CD4-positive, alpha-beta T cell treated with Interleukin-2 at 100 ng/mL for 4 hours (primary cell): ENCODE measurements at places on chromosomes 2 and 18.
A peak's percentile ranks its signal among the peaks of the same experiment; 100 is the strongest.

- DNase-seq = no peak
Measured at GRCh38 chr2:237649541-237650454, 22.4 kb downstream of the LRRFIP1 start.

GRCh38 chr18:70337139-70337972, 48.5 kb downstream of the SOCS6 start:
- DNase-seq = no peak

DNA sequence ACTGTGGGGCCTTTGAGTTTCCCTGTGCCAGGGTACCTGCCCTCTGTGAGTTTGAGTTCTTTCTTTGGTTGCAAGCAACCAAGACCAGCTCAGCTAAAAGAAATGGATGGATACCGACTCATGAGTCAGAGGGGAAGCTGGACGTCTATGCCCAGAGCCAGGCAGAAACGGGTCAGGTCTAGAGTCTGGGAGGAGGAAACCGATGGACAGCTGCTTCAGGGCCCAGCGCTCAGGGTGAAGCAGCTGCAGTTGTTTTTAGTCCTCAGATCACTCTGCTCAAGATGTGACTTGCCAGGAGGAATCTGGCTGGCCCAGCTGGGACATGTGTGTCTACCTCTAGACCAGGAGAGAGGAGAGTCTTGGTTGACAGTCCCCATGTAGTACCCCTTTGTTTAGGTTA, 10.1 kb upstream of the TYMS start:
- no peak for DNase-seq

GRCh38 chr2:27145682-27146081, 3.1 kb upstream of the TCF23 start:
- no peak for DNase-seq

DNA sequence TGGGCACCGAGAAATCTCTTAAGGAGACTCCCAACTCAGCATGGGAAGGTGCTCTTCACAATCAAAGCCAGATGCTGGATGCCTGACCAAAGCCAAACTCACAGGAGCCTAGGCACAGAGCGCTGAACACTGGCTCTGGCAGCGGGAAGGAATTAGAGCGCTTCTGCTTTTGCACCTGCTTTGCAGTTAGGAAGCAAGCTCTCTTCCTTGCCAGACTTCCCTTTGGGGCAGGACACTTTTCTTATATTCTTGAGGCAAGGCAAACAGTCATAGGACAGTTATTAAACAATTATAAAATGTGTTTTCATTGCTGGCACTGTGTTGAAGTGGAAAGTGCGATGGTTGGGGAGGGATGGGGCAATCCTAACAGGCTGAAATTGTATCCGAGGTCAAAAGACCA, 79.6 kb upstream of the DNMT3A start:
- DNase-seq = no peak

DNA sequence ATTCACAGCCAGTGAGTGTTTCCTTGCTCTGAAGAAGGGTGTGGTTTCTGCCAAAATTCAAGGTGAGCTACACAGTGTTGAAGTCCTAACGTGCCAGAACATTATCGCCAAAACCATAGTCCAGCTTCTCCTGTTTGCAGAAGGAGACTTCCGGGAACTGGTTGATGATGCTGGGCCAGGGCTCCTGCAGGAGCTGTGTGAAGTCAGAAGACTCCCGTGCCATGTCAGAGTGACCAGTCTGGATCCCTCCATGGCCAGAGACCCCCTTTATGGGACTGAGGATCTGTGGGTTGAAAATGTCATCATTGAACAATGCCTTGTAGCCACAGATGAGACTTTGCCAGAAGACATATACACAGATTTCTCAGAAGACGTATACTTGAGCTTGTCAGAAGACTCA, 96.0 kb upstream of the RAB12 start:
- DNase-seq = no peak

DNA sequence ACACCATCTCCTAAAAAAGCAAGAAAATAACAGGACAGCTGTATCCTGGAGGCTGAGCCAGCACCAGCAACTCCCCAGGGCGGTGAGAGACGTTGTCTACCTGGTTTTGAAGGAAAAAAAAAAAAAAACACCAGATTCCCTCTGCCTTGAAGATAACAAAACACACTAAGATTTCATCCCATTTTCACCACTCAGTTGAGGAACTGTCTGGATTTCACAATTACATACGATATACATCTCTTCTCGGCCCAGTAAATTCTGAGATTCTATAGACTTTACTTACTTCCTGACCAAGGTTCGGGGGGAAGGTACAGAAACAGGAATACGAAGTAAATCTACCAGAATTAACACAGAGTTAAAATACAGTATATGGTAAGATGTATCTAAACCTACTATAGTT, 8.5 kb downstream of the ZNF516 start:
- DNase-seq = no peak

DNA sequence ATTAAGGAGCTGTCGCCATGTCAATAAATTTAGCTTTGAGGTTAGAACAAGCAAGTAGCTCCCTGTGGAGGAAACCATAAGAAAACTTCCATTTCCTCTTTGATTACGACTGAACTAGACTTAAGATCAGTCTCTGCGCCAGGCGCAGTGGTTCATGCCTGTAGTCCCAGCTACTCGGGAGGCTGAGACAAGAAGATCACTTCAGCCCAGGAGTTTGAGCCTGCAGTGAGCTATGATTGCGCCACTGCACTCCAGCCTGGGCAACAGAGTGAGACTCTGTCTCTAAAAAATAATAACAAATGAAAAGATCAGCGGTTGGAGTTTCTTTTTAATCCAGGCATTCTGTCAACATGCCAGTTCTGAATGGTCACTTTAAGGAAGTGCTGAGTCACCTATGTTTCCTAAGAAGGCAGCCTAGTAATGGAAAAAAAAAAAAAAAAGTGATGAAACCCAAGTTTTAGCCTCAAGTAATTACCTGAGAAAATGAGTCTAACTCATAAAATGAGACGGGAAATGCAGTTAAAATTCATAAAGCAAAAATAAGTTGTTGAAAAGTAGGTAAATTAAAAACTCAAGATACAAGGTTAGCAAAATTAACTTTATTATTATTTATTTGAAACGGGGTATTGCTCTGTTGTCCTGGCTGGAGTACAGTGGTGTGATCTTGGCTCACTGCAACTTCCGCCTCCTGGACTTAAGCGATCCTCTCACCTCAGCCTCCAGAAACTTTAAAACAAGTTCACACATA, 10.2 kb downstream of the C18orf32 start:
- no peak for DNase-seq

DNA sequence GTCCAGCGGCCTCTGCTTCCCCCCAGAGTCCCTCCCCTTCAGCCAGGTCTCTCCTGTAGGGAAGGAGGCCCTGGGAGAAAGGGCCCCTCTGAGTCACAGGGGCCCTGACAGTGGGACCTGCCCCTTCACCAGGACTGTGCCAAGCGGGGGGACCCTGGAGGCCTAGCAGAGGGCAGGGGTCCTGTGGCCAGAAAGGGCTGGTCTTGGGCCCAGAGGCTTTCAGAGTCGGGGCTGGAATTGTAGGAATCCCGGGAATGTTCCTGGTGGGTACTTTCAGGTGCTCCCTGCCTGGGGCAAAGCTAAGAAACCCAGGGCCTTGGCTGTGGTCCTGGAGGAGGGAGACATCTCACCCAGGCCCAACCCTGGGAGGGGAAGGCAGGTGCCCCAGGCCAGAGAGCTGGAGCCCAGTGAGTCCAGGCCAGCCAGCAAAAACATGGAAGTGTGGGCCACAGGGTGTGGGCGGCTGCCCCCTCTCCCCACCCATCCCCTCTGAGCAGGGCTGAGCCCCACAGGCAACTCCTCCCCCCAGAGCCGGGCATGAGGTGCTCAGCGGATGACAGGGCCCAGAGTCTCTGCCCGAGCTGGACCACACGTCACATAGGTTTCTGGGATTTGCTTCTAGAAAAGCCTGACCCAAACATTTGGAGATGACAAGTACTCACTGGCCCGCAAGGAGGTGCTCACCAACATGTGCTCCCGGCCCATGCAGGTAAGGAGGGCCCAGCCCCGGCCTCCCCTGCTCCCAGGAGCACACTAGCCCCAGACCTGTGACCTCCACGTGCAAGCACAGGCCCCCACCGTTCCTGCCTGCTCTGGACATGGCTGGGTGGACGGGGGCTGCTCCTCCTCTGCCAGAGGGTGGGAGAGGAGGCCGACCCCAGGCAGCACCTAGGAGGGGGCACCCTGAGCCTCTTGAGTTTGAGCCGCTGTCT, 48.2 kb upstream of the ALPP start:
- DNase-seq = no peak

DNA sequence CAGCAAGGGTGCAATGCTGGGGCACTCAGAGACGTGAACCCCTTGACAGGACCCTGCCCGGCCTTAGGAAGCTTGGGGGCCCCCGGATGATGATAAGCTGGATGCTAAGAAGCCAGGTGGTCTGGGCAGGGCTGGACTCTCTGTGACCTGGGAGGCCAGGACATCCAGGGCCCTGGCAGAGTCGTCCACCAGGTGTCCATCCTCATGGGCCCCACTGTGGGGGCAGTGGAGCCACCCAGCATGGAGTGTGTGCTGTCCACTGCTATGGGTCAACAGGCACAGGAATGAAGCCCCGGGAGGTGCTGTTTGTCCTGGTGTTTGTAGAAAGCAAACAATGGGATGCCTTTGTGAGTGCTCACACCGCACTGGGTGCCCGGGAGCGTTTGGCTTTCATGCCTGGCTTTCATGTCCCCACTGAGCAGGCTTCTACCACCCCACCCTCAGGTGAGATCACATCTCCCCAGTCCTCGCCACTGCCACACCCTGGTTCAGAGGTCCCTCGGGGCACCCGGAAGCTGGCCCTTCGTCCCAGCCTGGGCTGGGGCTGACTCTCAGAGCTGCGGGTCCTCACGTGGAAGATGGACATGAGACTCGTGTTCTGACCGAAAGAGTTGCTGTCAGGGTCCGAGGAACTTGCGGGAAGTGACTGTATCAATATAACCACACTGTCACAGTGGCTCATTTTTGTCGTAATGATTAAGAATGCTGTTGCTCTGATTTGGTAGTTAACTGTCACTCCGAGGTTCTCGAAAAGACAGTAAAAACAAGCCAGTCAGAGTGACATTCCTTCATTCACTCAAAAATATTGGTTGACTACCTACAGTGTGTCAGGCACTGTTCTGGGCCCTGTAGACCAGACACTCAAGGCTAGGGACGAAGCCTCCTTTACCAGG, 53.3 kb downstream of the INHBB start:
- no peak for DNase-seq

GRCh38 chr18:65822826-65823225, 72.0 kb downstream of the CDH7 start:
- DNase-seq = no peak

GRCh38 chr2:196601430-196602306, 37.8 kb upstream of the CCDC150 start:
- DNase-seq = no peak

DNA sequence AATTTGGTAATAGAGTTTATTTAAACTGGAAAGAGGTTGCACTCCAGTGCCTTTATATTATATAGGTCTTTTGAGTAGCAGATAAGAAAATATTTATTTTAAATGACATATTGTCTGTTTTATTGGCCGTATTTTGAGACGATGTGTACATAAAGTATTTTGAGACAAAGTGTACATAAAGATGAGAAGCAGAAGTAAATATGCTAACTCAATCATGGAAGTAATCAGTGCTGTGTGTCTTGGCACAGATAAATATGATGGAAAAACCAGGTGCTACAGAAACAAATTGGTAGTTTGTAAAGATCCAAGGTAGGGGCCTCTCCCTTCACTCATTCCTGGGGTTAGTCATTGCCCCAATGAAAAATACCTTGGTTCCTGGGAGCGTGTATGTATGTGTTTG, 382.9 kb downstream of the DSEL start:
- DNase-seq = no peak

- DNase-seq = no peak
Measured at GRCh38 chr2:238856713-238857567, 9.1 kb downstream of the TWIST2 start.

DNA sequence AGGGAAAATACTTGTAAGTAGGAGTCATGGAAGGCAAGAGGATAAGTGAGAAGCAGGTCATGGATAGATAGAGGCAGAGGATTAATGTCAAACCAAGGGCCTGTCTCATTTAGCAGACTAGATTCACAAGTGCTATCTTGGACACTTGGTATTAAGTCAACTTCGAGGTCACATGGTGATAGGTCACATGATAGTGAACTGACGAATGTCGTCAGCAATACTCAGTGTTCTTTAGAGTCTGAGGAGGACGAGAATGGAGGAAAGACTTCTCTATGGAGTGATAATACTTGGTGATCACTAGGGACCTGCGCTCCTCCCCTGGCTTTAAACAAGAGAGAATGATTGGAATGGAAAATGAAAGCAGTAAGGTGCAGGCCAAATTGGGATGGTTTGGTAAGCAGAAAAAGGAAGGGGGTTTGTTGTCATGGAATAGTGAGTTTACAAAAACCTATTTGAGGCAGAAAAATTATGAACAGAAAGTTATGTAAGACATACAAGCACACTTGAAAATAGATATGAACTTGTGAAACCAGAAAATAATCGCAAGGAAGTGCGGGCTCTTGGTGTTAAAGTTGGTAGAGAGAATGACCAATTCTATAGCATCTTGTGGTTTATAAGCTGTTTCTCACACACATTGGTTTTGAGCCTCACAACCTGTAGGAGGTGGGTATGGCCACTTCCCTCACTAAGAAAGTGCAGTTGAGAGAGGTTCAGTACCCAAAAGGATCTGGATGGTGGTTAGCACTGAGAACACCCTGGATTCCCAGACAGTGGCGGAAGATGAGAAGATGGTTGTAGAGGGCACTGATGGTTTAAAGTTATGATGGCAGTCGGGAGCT, 141.5 kb downstream of the WDSUB1 start:
- DNase-seq = peak; percentile 39

GRCh38 chr2:158960193-158960592, 8.2 kb upstream of the TANC1 start:
- DNase-seq = no peak

DNA sequence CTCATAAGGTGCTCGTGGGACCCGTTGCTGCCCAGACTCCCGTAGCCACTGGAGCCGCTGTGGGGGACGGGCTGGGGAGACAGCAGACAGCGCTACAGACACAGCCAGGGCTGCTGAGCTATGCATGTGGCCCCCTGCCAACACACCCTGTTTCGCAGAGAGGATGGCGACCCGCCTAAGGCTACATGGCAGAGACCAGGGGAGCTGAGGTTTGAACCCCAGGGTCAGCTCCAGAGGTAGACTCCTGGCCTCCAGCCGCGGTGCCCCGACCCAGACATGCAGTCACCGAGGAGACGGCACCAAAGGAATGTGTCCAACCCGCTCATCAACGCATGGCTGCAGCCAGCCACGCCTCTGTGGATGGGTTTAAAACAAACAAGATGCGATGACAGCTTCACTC, 21.0 kb upstream of the HES6 start:
- no peak for DNase-seq

- no peak for DNase-seq
Measured at GRCh38 chr2:160328811-160329527, 128.9 kb upstream of the ITGB6 start.
